Stimulated activated CD8-positive, alpha-beta memory T cell treated with anti-CD3 and anti-CD28 coated beads, Interleukin-15, amount 100 ng/mL, for 48 hours (primary cell): ENCODE measurements at places on chromosomes 1 and 21.

DNA sequence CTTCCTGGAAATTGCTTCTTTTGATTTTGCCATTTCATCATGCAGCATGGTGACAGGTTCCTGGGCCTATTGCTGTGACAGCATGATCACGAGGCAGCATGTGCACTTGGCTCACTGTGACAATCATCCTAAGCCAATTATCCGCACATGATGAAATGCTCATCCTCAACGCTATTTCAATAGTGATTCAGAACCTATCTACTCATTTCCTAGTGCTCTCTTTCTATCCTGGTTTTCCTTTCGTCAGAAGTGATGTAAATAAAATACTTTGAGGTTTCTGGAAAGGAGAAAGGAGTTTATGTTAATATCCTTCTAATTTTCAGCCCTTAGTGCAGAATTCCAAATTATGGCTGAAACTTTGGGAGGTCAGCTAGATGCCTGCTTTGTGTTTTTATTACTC lies 110.6 kb upstream of the ADAMTS5 start:
- DNase-seq: no peak

DNA sequence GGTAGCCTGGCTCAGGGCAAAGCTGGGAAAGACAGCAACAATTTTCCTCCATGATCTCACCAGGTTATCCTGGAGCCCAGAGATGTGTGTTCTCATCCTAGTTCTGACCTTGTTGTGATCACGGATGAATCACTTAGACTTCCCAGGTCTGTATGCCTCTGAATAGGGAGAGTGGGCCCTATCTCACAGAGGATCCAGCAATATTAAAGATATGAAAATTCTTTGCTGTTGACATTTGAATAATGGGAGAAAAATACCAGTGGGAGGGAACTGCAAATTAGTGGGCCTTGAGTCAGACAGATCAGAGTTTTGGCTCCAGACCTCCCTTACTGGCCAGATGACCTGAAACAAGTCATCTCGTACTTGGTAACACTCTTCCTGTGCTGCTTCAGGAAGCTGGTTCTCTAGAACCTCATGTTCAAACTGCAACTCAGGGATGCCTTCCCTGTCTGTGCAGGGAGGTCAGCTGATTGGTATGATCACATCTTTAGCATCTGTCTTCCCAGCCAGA lies 32.8 kb upstream of the RNF19B start:
- DNase-seq: no peak

GRCh38 chr1:168742386-168742785 lies 13.4 kb upstream of the DPT start:
- DNase-seq: no peak

DNA sequence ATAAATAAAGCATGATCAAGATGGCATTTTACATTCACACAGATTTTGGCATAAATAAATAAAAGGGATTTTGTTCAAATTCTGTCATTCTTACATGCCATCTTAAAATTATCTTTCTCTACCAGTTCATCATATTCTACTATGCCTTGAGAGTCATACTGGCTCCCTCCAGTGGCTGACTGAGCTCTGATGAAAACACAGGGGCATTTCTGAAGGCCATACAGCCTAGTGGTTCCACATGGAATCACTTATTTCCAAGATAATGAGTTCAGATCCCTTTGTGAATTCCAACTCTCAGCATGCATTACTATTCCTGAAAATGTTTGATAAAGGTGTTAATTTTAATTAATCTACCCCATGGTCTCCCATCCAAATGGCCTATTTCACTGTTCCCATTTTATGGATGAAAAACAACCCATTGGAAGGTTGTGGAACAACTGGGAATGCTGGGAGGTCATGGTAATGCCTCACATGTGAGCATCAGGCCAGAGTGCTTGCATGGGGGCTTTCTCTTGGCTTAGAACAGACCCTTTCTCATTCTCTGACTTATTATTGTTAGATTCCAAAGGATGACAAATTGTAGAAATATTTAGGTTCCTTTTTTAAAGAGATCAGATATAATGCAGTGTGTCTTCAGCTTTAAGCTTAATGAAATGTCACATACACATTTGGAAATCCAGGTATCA lies 622.4 kb upstream of the PKN2 start:
- no peak for DNase-seq

DNA sequence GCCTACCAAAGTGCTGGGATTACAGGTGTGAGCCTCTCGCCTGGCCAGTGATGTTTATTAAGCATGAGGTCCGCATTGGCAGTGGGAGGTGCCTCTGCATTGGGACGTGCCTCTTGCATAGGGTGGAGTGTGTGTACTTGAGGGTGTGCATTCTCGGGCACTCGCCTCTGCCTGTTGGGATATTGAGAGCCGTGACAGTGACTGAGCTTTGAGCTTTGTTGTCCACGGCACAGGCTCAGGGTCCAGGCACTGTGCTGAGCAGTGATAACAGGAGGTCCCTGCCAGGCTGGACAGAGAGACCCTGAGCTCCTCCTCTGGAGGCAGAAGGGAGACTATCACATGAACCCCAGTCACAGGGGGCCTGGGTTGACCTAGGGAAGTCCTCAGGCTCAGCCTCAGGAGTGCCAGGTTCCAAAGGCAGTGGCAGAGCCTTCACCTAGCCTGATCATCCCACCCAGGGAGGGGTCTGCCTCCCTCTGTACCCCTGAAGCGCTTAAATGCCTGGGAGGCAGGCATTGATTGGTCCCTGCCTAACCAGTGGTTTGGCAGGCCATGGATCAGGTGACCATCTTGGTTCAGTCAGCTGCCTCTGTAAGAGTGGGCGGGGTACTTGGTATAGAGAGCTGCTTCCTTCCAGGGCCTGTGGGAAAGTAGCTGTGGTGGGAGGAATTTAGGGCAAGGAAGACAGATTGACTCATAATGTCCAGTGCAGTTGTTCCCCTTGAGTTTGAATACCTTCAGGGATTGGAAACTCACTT lies 213.8 kb upstream of the TMEM51 start:
- no peak for DNase-seq

- DNase-seq: no peak
Observed at GRCh38 chr1:154186852-154187501, 4.9 kb downstream of the TPM3 start.

- no peak for DNase-seq
Observed at GRCh38 chr1:152110860-152111514, 4.3 kb downstream of the TCHH start.

GRCh38 chr1:53860967-53861411 lies 22.9 kb upstream of the NDC1 start:
- peak; percentile 15 for DNase-seq

- no peak for DNase-seq
Observed at GRCh38 chr1:205739348-205740160, 10.4 kb downstream of the NUCKS1 start.

DNA sequence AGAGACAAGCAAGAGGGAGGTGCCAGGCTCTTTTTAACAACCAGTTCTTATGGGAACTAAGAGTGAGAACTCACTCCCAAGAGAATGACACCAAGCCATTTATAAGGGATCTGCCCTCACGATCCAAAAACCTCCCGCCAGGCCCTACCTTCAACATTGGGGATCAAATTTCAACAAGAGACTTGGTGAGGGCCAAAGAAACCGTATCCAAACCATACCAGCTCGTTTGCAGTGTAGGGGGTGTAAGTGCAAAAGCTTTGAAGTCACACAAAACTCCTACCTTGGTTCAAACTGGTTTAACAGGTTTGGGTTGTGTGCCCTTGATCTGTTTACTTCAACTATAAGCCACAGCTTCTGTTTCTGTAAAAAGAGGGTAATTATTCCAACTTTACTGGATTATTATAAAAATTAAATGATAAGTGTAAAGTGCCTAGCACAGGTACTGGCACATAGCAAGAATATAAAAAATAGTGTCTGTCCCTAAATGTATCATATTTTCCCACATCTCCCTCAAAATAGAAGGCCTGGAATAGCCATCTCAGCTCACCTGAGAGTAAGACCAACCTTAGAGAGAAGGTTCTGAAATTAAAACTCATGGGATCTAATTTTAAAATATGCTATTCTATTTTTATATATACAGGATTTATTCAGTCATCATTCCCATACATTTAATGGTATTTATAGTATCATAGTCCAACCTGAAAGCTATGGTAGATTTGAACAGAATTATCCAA lies 7.0 kb upstream of the USP25 start:
- DNase-seq: no peak

- DNase-seq: no peak
Observed at GRCh38 chr1:173444757-173445156, 32.4 kb upstream of the PRDX6 start.

GRCh38 chr21:14056771-14057191 lies 154.0 kb downstream of the LIPI start:
- DNase-seq: no peak

- DNase-seq: no peak
Observed at GRCh38 chr1:53371121-53371666, 43.3 kb upstream of the LRP8 start.

DNA sequence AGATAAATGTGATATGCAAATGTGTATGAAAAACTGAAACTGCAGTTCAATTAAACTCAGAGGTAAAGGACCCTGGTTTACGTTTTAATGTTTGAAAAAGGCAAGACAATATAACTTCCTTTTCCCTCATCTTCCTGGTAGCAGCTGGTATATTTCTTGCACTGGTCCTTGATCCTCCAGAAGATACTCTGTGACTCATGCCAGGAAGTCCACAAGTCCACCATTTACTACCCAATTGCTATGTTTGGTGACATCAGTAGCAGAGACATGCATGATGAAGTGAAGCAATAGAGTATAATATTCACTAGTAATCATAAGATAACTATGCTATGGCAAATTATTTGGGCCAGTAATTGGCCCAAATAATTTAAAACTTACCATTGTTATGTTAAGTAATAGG lies 774.5 kb upstream of the NEGR1 start:
- DNase-seq: no peak

DNA sequence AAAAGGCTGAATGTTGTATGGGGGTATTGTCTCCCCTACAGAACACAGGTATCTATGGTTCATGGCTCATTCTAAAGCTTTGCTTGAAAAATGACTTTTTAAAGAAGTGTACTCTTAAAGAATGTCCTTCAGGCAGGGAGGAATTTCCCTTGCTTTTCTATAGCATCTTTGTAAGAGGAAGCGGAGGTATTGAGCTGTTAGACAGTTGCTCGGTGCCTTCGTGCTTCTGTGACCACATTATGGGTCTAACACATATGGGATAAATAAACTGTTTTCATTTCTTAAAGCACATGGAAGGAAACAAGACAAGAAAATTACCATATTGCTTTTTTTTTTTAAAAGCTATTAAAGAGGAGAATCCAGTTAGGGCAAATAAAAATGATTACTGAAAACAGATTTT lies 182.9 kb downstream of the NTNG1 start:
- DNase-seq: no peak

DNA sequence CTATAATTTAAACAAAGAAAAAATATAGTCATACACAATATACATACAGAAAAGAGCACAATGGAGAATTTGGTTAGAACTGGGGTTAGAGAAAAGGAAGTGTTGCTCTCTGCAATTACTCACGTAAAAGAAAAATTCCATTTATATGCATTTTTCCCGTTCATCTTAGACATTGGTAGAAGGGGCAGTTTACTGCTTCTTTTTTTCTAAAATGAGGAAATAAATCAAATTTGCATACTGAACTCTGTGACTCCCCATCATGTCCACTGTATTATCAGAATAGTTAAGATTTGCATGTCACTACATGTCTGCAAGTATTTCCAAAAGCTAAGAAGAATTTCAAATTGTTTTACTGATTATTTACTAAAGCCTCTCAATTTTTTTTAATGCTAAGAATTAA lies 44.1 kb upstream of the C1orf105 start:
- no peak for DNase-seq

DNA sequence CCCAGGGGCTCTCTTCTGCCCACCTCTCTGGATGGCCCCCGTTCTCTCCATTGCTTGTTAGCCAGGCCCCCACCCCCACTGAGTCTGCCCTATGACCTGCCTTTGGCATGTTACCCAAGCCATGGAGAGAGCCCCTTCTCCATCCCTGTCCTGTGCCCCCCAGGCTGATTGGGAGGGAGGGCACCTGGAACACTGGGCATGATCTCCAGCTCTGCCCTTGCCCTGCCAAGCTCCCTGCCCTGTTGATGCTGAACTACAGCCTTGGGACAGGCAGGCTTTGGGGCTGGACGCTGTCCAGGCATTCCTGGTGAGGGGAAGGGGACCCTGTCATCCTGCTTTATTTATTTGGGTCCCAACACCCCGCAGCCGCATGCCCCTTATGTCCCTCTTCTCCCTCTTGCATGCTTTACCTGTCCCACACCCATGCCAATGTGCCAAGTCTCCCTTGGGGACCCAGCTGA lies 10.7 kb downstream of the TRIM46 start:
- DNase-seq: no peak
